ENCODE measurements at places on chromosomes 2 and 18.

DNA sequence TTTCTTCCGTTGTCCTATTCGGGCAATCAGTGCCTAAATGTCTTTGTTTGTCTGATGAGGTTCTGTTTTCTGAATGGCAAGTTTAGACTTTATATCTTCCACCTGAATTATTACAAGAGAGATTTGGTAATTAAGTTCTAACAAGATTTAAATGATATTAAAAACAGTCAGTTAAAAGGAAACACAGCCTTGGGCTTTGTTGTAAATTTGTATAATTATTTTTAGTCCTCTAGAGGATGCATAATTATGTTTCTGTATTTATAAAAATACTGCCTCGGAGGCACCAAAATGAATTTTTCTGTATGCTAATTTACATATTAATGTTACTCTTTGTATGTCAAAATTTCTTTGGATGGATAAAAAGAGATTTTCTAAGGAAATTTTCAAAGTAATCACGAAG is 136.7 kb downstream of the CDCA7 start:
- DNase-seq, result no peak

DNA sequence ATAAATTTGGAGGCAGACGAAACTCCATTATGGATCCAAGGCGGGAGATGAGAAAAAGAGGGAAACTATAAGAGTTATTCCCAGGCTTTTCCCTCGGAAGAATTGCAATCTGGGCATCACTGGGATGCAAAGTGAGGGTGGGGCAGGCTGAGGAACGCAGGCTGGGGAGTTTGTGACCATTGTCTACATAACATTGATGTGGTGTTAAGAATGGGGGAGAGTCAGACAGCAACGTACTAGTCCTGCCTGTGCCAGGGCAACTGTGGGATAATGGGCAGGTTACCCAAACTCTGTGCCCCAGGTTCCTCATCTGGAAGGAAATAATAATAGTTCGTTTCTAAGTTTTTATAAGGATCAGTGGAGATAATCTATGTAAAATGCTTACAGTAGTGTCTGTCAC is 84.4 kb upstream of the SIX2 start:
- no peak for DNase-seq

DNA sequence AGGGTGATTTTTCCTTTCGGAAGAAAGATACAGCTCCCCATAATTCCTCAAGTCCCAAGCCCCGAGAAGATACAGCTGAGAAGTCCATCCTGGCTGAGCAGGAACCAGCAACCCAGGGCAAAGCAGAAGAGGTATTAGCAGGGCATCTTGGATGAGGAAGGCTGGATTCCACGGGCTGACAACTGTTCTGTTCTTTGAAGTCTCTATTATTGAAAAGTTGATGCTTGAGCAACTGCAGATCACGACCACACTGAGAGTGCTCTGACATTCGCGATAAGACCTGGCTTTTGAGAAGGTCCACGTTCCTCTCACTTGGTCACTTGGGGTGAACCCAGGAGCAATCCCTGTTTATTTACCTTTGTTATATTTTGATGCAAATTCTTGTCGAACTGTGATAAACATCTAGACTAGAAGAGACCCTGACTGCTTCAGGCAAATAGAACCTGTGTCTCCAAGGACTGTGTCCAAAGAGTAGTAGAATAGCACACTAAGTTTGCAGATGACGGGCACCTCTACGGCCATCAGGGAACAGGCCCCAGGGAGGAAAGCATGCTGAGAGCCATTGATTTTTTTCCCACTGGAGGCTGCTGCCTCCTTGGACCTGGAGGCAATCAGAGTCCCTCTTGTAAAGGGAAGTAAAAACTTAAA is 133.1 kb downstream of the ARL4C start:
- DNase-seq, result no peak

- DNase-seq, result peak; percentile 73
Measured at GRCh38 chr2:17539611-17540092, 844 bp upstream of the VSNL1 start.

DNA sequence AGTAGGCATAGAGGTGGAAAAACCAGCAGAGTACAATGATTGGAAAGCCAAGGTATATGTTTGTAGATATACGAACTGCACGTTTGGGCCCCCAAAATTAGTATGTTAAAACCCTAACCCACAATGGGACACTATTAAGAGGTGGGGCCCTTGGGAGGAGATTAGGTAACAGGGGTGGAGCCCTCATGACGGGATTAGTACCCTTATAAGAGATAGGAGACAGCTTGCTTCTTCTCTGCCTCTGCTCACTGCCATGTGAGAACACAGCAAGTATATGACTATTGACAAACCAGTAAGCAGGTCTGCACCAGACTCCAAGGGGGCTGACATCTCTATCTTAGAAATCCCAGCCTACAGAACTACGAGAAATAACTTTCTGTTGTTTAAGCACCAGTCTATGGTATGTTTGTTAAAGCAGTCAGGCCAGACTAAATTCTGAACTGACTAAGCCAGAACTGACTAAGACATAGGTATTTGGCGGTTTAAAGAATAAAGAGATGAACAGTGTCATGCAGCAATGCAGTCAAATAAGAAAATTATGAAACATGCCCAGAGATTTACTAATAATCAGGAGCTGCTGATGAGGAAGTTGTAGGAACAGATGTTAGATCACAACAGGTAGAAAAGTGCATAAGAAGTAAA is 182.9 kb downstream of the DYM start:
- no peak for DNase-seq

DNA sequence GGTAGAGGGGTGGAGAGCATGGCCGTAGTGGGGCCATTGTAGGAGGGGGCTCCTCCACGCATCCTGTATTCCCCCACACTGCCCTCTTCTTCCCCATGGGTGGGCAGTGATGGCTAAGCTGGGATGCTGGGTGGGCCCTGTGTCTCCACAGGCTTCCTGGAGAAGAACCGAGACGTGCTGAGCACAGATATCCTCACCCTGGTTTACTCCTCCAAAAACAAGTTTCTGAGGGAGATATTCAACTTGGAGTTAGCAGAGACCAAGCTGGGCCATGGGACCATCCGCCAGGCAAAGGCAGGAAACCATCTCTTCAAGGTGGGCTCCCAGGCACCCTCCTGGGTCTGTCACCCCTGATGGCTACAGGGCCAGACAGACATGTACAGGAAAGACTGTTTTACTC is 52.8 kb downstream of the MYO7B start:
- DNase-seq, result no peak

GRCh38 chr18:49301608-49302007 is 158.8 kb downstream of the DYM start:
- no peak for DNase-seq

DNA sequence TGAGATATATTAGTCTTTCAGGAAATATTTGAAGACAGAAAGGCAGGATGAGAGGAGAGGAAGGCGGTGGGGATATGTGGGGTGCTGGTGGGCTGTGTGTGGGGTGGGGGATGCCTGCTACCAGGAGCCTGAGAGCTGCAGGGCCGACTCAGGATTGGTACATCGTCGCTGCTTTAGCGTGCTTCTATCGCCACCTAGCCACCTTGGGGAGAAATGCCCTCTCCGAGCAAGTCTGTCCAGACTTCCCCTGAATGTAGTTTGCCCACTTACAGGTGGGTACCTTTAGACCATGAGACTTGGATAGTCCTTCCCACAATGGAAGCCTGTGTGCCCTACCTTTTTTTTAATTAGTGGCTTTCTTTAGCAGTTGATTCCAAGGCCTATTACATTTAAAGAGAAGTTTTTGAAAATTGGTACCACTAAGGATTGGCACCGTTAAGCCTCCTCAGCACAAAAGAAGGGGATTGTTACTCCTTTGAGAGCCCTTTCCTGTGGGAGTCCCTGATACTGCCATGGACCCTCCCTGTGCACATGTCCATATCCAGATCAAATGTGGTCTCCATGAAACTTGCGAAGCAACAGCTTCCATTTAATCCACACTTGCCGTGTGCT is 114.1 kb upstream of the NDUFV2 start:
- DNase-seq, result peak; percentile 82

- no peak for DNase-seq
Measured at GRCh38 chr2:10475221-10475722, 27.1 kb upstream of the ODC1 start.

GRCh38 chr2:95056461-95057459 is 31.3 kb downstream of the MAL start:
- DNase-seq, result no peak

DNA sequence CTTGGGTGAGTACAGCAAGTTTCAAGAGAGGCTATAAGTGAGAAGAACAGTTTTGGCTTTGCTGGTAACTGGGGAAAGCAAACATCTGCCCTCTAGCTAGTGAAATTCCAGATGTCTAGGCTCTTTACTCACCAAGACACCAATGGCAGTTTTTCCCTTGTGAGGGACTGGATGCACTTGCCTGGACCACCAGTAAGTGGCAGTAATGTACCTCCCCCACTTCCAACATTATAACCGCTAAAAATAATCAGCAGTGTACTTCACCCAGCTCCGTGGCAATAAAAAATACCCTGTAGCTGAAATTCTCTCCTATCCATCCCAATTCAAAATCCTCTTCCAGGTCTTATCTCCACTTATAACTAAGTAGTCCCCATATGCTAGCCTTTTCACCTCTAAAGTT is 383.9 kb downstream of the ARHGAP15 start:
- DNase-seq, result peak; percentile 81

GRCh38 chr2:38192976-38193375 is 117.0 kb upstream of the CYP1B1 start:
- DNase-seq, result no peak

- no peak for DNase-seq
Measured at GRCh38 chr2:203918839-203919238, 17.7 kb upstream of the ICOS start.

- DNase-seq, result no peak
Measured at GRCh38 chr2:14633461-14634181, 1.1 kb downstream of the LRATD1 start.

GRCh38 chr18:64100116-64100922 is 48.6 kb downstream of the LINC00305 start:
- no peak for DNase-seq

GRCh38 chr18:54769526-54770464 is 58.5 kb upstream of the RAB27B start:
- DNase-seq, result no peak

DNA sequence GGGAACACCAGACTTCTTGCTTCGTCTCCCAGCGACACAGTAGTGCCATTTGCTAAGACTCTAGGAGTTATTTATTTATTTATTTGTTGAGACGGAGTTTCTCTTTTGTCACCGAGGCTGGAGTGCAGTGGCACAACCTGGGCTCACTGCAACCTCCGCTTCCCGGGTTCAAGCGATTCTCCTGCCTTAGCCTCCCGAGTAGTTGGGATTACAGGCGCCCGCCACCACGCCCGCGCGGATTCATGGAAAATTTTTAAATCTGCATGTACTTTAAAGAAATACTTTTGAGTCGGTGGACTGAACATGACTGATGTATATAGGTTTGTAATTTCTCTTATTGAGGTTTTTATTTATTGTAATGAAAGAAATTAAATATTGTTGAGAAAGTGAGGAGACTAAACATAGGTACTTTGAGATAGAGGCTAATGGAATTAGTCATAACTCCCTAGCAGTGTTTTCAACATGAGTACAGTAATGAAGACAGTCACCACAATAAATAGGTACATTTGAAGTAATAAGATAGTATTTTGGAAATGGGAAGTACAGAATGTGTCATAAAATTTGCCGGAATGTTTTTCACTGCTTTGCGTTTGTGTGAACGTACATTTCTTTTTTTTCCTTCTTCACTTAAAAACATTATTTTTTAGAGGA is 983 bp downstream of the MTX2 start:
- DNase-seq, result no peak

- peak; percentile 58 for DNase-seq
Measured at GRCh38 chr18:9737472-9738121, 29.5 kb downstream of the RAB31 start.

DNA sequence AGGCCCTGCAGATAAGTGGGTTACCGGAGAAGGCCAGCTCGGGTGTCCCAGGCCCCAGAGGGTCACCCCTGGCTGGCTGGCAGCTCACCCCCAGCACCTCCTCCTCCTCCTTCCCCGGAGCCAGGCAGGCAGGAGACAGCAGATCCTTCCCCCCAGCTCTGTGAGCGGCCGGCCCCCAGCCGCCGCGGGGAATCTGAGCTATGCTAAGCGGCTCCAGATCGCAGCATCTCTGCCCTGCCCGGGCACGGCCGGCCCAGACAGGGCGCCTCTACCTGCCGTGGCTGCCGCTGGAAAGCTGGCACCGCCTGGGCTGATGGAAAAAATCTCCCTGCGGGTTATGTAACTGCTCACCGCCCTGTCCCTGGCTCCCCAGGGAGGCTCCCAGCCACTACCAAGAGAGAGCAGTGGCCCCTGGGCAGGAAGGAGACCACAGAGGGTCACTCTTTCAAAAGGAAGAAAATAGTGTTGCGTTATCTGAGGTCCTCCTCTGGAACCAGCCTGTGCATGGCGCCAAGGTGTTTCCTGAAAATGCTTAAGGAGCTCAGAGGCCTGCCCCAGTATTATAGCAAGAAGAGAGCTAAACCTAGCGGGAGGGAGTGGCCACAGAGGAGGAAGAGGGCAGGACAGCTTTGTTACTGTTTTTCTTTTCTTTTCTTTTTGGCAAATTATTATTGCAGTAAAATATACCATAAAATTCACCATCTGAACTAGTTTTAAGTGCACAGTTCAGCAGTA is 179.0 kb downstream of the SMAD7 start:
- DNase-seq, result peak; percentile 58

DNA sequence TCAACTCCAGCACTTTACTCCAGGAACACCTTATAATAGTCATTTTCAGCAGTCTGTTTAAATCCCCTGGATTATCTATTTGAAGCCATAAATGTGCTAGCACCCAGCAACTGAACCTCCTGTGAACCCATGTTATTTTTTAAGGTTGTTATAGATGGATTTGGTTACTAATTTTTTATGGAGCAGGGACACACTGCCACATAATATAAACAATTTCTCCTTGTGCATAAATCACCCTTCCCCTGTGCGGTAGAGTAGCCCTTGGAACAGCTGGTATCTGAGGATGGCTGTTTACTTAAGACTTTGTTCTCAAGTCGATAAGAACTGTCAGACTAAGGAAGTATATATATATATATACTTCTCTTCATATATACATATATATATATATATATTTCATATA is 367.4 kb downstream of the EPHA4 start:
- peak; percentile 9 for DNase-seq

GRCh38 chr2:152618193-152618564 is 99.1 kb downstream of the PRPF40A start:
- DNase-seq, result peak; percentile 28

DNA sequence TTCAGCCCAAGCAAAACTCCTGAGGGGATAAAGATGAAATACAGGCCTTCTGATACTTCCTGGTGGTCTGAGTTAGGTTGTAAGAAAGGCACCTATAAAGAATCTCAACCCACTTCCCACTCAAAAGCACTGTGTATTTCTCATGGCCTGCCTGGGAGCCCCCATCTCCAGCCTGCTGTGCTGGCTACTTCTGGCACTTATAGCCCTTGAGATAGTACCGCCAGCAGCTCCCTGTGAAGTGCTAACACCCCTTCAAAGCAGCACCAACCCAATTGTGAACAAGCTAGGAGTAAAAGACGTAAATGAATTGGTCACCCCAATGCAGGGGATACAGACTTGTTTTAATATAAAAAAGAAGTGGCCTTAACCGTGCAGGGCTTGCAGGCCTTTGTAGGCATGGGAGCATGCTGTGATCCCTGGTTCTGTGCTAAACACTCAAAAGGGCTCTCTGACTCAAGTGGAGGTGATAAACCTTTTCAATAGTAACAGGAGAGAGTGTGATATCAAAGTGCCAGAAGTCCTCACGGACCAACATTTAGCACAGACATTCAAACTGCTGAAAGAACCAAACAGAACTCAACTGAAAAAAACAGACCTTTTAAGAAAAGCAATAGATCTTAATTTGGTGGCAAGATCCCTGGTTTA is 80.8 kb downstream of the RTN4 start:
- DNase-seq, result no peak

- no peak for DNase-seq
Measured at GRCh38 chr2:100730290-100730868, 89.6 kb upstream of the NPAS2 start.

- DNase-seq, result no peak
Measured at GRCh38 chr18:24683925-24684324, 223.5 kb downstream of the HRH4 start.
